MCF 10A (cell line): ENCODE measurements at places on chromosomes 7 and 10.

DNA sequence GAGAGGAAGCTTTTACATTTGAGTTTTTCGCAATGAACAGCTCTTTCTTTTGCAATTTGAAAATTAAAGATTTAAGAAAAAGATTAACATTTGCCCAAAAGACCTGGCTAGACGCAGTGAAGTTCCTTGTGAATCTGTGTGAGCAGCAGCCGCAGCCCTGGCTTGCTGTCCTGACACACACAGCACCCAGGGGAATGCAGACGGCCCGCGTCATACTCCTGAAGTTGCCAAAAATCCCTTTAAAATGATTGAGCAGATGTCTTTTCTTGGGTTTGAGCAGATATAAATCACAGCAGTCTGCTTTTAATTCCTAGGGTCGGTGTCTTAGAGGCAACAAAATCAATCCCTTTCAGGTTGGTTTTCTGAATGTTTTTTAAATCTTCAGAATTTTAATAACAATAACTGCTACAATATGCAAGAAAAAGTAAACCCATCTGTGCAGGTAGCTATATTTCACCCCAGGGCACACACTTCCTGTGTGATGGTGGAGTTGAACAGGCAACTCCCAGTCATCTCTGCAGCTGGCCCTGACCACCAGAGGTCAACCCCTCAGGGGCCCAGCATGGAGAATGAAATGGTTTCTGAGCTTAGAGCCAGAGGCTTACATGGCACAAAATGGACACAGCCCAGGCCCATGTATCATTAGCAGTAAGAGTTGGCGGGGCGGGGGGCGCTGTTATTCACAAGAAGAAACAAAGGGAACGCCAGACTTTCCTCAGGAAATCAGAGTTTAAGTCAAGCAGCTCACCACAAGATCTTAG is 32.2 kb upstream of the TRIL start:
- DNase-seq, result peak; percentile 38

- peak; percentile 65 for DNase-seq
Observed at GRCh38 chr7:151608031-151608551, 88.4 kb upstream of the RHEB start.

DNA sequence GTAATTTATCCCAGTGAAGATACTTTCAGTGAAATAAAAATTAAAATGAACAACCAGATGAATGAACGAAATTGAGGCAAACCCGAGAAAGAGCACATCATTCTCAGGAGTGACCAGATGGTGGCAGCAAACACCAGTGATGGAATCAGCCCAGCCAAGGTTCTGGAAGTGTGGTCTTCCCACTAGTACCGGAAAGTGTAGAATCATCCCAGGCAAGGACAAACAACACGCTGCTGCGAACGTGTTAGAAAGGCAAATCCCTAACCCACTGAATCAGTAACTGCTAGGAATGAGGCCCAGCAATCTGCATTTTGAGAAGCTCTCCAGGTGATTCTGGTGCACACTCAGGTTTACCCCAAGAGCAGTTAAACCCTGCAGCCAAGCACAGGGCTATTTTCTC is 15.5 kb upstream of the SLC18A3 start:
- DNase-seq, result peak; percentile 76

- DNase-seq, result no peak
Observed at GRCh38 chr7:82506702-82507101, 63.1 kb upstream of the CACNA2D1 start.

GRCh38 chr7:141076377-141076776 is 2.5 kb downstream of the TMEM178B start:
- no peak for DNase-seq

DNA sequence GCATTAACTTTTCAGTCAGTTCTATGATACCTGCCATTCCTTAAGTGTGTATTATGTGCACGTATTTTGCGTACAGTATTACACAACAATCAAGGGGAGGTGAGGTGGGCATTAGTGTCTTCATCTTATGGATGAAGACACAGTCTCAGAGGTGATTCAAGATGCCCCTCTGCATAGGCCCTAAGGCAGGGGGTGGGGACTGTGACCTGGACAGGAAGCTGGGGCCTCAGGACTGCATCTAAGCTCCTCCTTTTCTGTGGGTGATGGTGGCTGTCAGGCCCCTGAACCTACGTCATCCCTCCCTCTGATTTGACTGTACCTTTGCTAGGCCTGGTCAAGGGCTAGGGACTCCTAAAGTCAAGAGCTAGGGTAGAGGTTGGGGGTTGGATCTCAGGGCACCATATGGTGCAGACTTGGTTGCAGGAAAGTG is 38.9 kb downstream of the HK1 start:
- DNase-seq, result peak; percentile 44

DNA sequence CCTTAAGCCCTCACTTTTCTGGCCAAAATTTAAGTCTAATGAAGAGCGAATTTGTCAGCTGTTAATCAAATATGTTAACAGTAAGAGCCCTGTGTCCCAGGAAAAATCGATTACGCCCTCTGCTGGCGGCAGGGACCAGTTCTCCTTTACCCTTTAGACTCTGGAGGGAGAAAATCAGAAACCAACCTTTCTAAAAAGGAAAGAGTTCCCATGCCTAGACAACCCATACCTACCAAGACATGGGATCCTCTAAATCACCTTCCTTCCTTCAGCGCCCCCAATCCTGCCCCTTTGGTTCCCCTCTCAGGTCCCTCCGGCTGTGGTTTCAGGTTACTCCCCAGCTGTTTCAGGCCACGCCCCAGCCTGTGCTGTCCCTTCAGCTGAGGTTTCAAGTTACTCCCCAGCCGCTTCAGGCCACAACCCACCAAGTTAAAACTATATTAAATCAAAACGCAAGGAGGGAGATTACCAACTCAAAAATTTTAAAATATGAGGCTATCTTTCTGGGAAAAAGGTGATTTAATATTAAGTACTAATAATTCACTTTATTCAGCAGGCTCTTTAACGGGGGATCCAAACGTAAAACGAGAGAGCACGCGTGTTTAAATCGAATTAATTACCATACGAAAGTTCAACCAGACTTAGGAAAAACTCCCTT is 1.4 kb upstream of the AKR1B15 start:
- peak; percentile 83 for DNase-seq

GRCh38 chr7:141456298-141456697 is 94.9 kb upstream of the AGK start:
- DNase-seq, result peak; percentile 48

DNA sequence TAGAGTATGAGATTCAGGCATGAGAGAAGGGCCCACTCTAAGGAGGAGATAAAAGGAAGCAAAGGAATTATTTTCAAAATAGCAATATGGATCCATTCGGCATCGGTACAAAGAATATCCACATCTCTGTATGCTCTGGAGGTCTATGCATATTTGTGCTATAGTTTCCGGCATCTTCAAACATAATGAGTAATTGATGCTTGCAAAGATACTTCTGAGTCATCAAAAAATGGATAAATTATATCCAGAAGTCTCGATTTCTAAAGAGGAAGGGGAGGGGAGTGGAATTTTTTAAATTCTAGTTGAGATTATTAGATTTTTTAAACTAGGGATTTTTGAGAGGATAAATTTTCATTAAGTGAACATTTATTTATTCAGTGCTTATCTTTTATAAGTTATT is 72.9 kb upstream of the KIAA1217 start:
- DNase-seq, result no peak
